ENCODE measurements at places on chromosomes 6 and 20. TPM values are rescaled to one million over a fixed set of nuclear protein-coding genes. Genes with fewer than 3 reads are reported as not detected.

Gene TRAM2
- 40.0 TPM for total RNA-seq

Gene BICRAL
- total RNA-seq: 16.5 TPM

Gene ABHD16B
- not detected for total RNA-seq

Gene HLA-DQB1
- total RNA-seq: 2.0 TPM

Gene ALDH8A1
- total RNA-seq: 0.42 TPM

Gene POM121L2
- total RNA-seq: not detected

Gene FAM209B
- total RNA-seq: not detected

Gene GFOD1
- total RNA-seq: 25.3 TPM

Gene MTFR2
- 0.41 TPM for total RNA-seq

Gene SSTR4
- total RNA-seq: not detected

Gene ZNF165
- total RNA-seq: 0.56 TPM

Gene SYNDIG1
- total RNA-seq: 5.4 TPM

Gene C20orf96
- 6.2 TPM for total RNA-seq

Gene OPN5
- not detected for total RNA-seq

Gene RFX6
- total RNA-seq: not detected

Gene FAM162B
- not detected for total RNA-seq

Gene DPPA5
- total RNA-seq: not detected

Gene NEURL2
- total RNA-seq: 78.7 TPM

Gene MAS1
- total RNA-seq: 0.27 TPM

Gene RBPJL
- total RNA-seq: not detected

Gene IL17A
- total RNA-seq: not detected

Gene VSTM2L
- 0.68 TPM for total RNA-seq

Gene ZFP64
- total RNA-seq: 14.4 TPM

Gene PROKR2
- not detected for total RNA-seq

Gene BTBD3
- 12.3 TPM for total RNA-seq

Gene MEI4
- not detected for total RNA-seq

Gene LCA5
- 7.0 TPM for total RNA-seq

Gene RNF144B
- 24.3 TPM for total RNA-seq

Gene GHRH
- not detected for total RNA-seq

Gene DPM1
- 43.6 TPM for total RNA-seq

Gene MTO1
- 14.2 TPM for total RNA-seq

Gene DACT2
- total RNA-seq: 0.41 TPM

Gene FLRT3
- 1.8 TPM for total RNA-seq

Gene SIRPB1
- total RNA-seq: 8.5 TPM

Gene METTL24
- total RNA-seq: 12.1 TPM

Gene SLC17A3
- total RNA-seq: not detected

Gene UCKL1
- 40.5 TPM for total RNA-seq

Gene HIVEP2
- total RNA-seq: 51.7 TPM

Measured in thoracic aorta (tissue), 2 donors.